Stimulated activated CD4-positive, alpha-beta T cell treated with anti-CD3 and anti-CD28 coated beads, Interleukin-4, amount 100 ng/mL, for 24 hours (primary cell): ENCODE measurements at places on chromosomes 1 and 21.

DNA sequence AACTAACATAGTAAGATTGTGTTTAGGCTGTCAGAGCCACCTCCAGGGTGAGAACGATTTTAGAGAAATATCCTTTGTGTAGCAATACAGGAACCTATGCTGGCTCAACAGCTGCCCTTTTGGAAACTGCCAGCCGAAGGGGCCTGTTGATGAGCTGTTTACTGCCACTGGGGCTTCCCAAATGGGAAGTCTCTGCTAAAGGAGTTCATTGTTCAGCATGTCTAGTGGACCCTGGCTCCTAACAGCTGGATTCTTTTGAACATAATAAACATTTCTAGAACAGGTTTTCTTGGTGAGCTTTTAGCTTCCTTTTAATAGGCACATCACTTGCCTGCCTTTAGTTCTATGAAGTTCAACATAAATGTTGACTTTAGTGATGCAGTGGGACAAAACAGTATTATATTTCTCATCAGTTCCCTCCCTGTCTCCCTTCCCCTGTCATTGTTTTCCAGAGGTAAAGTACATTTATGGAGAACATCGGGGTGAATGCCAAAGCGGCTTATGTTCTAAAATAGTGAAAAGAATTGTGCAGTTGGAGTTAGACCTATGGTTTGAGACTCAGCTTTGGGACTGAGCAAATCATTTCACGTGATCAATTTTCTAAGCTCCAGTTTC is 57.4 kb downstream of the UCK2 start:
- DNase-seq: no peak

- no peak for DNase-seq
These were observed 25.6 kb upstream of the RGS13 start for GRCh38 chr1:192610112-192610889.

- DNase-seq: no peak
These were observed 261.3 kb upstream of the CHRM3 start for GRCh38 chr1:239125027-239125426.

DNA sequence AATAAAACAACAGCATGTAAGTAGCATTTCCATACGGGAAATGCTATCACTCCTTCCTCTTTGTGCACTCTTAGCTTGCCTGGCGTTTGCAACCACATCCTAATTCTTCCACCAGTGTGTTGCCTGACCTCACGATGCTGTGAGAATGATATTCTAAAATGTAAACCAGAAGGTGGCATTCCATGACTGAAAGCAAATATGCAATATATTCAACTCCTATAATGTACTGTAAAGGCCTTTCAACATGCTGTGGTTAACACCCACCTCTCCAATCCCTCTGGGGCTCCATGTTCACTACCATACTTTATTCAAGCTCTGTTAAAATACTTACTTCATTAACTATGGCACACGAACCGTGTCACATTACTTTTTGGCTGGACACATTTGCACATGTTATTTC is 420.6 kb upstream of the DEPDC1 start:
- DNase-seq: no peak

DNA sequence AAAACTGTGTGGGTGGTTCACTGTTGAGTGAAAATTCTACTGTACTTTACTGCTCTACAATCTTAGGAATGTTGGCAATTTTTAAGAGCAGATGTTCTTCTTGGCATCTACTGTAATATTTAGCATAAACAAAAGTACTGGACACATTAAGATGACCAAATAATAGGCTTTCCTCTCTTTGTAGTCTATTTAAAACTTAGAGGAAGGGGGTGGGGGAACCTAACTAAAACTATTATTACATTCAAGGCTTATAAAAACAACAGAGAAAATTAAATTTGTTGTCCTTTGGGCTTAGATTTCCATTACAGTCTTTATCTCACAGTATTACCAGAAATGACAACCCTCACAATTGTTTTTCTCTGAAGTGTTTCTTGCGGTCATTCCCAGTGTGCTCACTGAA is 181.2 kb downstream of the PLPPR4 start:
- DNase-seq: no peak

DNA sequence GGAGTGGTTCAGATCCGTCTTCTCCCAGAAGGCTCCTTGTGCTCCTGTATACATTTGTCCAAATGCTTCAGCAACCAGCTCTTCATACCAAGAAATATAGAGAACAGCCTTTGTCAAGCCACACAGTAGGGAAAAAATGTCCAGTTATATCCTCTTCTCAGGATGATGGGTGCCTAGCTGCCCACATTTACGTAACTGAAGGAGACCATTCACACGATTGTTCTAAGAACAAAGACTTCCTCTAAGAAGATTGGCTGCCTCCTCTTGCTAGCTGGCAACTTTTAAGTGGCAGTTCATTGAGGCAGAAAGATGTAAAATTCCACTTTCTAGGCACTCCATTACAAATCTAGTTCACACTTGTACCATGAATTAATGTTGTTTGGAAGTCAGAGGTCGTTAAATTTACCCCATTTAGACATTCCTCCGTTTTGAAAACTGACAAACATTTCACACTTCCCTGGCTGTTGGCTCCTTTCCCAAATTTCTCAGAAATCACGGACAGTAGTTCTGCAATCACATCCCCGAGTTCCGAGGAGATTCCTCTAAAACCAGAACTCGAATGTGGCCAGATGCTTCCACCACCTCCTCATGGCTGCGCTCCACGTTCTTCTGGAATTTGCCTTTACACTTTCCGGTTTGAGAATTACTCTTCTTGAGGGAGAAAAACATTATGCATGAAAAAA is 45.6 kb upstream of the CSF1 start:
- no peak for DNase-seq

- no peak for DNase-seq
These were observed 49.8 kb downstream of the NFASC start for GRCh38 chr1:204920511-204920910.

DNA sequence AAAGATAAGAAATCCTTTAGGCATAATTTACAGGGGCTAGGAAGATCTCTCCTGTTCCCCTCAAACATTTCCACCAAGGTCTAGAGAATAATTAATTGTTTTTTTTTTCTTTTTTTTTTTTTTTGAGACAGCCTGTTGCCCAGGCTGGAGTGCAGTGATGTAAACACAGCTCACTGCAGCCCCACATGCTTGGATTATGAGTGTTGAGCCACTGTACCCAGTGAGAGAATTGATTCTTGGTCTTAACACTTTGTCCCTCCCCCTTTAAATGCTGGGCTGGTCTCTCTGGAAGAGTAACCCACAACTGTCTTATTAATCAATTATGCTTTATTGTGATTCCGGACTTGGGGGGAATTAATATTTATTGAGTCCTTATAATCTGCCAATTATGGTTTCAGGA is 33.4 kb downstream of the ATF3 start:
- DNase-seq: no peak

- no peak for DNase-seq
These were observed 59.6 kb downstream of the VPS26C start for GRCh38 chr21:37207441-37208009.

DNA sequence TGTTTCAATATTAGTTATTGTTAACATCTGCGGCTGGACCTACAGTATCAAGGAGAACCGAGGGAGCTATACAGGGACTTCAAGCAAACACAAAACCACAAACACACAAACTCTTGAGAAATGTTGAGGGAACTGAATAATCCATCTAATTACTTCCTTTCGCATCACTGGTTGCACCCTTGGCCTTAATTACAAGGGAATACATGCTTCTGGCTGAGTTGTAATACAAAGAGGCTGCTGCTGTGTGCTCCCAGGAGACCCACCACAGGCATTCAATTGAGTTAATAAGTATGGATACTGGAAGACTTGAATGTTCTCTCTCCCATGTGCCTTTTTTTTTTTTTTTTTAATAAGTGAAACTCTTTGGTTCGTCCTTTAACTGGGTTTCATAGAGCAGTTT is 16.8 kb upstream of the SMYD2 start:
- no peak for DNase-seq
